ENCODE measurements at places on chromosomes 2 and 18.
A peak's percentile ranks its signal among the peaks of the same experiment; 100 is the strongest.

DNA sequence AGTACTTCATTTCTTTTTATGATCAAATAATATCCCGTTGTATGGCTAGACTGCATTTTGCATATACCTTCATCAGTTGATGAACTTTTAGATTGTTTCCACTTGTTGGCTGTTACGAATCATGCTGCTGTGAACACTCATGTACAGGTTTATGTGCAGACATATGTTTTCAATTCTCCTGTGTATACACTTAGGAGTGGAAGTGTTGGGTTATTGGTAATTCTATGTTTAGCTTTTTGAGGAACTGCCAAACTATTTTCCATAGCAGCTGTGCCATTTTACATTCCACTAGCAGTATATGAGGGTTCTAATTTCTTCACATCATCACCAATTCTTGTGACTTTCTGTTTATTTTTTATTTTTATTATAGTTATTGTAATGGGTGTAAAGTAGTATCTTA, 32.1 kb upstream of the LCLAT1 start:
- no peak for DNase-seq

GRCh38 chr2:106106622-106107508, 87.2 kb downstream of the UXS1 start:
- DNase-seq = peak; percentile 60

DNA sequence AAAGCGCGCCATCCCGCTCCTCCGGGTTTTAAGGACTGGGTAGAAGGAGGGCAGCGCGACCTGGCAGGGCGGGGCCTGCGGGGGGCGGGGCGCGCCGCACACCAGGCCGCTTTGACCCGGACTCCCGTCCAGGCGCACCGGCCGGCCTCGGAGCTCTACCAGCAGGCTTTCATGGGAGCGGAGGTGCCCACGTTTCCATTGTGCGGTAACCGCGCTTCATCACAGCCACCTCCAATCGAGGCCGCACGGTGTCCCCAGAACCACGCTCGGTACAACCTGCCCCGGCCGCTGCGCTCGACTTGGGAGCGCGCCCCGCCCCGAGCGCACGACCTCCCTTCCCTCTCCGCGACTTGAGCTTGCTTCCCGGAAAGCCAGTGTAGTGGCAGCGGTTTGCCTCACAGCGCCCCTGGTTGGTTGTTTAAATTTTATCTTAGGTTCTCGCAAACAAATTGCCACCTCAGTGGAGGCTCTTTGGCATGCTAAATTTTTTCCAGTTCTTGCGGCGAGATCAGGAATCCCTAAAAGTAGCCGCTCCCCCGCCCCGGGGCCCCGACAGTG, 280 bp upstream of the CYP1B1 start:
- peak; percentile 75 for DNase-seq

DNA sequence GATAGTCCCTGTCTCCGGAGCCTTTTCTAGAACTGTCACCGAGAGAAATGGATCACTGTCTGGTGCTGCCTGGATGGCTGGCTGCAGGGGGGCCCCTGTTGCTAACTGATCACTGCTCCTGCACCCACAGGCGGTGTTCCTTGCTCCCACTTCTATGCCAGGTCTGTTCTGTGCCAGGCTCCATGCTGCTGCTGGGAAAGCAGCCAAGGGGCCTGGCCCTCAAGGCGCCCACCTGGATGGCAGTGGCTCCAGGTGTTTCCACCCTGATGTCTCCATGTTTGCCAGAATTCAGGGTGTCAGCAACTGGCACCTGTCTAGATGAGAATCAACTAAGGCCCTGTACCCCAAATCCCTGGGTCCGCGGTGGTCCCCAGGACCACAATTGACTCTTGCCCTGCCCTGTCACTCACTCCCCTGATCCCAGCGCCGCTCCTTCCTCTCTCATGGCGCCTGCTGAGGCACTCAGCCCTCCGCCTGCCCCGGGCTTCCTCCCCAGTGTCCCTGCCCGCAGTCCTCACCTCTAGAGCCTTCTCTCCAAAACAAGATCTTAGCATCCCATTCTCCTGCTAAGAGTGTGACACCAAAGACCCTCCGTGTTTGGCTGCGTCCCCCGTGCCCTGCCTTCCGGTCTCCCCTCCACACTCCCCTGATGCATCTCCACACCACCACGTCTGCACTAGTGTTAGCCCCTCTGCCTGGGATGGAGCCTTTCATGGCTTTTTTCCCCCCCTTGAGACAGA, 72.5 kb upstream of the OTOF start:
- DNase-seq = no peak

GRCh38 chr2:224764565-224765236, 48.5 kb upstream of the CCDC195 start:
- DNase-seq = peak; percentile 18

DNA sequence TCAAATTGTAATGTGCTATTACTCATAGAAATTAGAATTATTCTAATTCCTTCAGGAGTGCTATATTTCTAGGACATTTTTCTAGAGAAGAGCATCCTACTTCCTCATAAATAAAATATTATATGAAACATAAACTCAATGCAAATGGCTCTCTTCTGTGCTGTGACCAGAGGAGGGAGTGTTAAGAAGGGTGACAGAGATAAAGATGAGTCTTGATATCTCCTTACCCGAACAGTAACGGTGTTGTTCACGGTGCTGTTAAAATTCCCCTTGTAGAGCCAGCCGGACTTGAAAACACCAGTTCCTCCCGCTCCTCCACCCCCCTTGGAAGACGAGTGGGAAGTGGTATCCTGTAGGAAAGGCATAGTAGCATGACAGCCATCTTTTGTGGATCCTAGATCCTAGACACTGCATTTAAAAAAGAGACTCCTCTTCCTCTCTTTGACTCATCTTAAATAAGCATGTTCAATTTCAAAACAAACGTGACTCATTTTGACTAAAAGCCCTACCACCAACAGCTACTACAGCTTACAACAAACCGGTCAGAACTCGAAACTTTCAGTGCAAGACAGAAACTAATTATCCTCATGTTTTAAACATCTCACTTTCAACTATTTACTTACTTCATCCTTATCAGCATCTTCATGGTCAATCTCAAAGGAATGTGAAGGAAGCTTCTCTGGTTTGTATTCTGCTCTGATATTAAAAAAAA, 156.3 kb downstream of the DOCK10 start:
- DNase-seq = peak; percentile 23

GRCh38 chr18:43442571-43442970, 165.3 kb upstream of the SYT4 start:
- no peak for DNase-seq

DNA sequence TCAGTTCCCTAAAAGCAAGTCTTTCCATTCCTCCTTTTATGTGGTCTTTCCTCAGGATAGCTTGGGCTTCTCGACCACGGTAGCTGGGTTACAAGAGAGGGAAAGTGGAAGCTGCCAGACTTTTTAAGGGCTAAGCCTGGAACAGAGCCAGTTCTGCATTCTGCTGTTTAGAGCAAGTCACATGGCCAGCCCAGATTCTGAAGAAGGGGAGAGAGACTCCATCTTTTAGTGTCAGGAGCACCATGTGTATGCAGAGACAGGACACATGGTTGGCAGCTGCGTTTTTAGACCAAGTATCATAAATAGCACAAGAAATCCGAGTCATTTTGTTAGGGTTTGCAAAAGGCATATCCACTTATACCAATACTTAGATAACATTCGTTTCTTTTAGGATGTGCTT, 4.7 kb downstream of the HMSD start:
- no peak for DNase-seq

DNA sequence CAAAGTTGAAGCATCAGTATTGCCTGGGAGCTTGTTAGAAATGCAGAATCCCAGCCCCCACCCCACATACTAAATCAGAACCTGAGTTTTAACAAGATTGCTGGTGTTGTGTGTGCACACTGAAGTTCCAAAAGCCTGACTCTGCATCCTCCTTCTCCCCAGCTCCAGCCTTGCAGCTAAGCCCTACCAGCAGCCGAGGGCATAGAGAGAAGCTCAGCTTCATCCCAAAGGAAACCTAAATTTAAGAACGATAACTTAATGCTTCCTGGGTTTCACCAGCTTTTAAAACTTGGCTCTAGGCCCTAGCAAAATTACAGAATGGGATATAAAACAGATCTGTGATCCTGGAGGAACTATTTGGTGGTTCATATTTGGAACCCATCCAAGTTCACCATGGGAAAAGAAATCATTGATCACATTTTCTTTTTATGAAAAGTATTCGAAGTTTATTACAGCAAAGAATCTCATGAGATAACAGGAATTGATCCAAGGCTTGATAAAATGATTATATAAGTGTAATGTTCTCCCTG, 11.1 kb downstream of the SMYD1 start:
- DNase-seq = no peak

- DNase-seq = no peak
Measured at GRCh38 chr2:45029215-45029614, 20.0 kb upstream of the SIX2 start.

DNA sequence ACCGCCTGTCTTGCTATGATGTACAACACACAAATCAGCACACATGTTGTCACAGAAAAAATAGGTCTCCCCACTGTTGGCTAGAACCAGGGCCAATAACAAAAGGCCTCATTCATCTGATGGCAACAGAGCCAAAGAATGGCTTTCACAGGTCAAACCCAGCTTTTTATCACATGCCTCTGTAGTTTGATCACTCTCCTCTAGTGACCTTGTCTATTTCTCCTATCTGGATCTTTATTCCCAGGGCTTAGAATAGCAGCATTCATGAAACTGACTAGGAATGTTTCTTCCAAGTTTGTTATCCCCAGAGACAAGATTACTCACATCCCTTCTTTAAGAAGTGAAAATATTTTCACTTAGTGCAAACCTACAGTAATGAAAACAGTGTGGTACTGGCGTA, 285.8 kb upstream of the GYPC start:
- no peak for DNase-seq

DNA sequence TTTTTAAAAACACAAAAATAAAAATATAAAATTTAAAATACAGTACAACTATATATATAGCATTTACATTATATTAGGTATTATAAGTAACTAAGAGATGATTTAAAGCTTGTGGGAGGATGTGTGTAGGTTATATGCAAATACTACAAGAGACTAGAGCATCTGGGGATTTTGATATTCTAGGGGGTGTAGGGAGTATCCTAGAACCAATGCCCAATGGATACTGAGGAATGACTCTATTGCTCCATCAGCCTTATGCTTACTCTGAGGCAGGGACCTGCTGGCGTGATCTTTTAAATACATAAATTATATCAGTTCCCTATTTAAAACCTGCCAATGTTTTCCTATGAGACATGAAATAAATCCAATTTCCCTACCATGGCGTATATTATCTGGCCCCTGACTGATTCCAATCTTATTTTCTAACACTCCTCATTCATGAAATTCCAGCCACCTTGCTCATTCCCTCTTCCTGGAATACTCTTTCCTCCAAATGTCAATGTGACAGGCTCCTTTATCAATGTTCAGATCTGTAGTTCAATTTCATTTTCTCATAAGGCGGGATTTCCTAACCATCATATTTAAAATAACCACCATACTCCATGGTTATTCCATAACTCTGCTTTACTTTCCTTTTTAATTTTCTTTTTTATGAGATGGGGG, 22.2 kb downstream of the SP3 start:
- DNase-seq = no peak

DNA sequence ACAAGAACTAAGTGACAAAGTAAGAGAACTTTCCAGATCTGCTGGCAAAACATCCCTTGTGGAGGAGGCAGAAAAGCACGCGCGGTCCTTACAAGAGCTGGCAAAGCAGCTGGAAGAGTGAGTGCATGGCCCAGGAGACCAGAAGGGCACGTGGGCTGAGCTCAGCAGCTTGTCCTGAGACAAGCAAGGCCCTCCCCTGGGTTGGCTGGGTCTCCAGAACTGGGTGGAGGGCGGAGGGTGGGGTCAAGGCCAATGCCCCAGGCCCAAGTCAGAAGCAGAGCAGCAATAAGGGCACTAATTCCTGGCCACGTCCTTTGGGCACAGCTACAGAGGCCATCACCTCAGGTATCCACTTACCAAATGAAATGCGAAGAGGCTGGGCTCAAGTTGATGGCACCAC, 110.6 kb upstream of the TTC39C start:
- no peak for DNase-seq

DNA sequence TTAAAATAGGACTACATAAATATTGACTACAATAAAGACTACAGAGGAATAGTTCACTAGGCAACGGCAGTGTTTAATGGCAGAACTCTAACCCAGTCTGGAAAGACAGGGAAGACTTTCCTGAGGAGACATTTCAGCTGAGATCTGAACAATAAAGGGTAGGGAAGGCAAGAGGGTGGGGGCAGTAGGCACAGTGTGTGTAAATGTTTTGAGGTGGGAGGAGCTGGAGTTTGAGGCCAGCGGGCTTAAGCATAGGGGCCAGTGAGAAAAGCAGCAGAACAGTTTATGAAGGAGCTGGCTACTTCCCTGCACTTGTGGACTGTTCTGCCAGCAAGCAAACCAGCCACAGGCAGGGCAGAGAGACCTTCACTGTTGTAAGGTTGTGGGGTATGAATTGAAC, 76.6 kb upstream of the UGP2 start:
- DNase-seq = no peak

- no peak for DNase-seq
Measured at GRCh38 chr2:224958873-224959272, 83.4 kb downstream of the DOCK10 start.

GRCh38 chr18:46133534-46133933, 29.3 kb downstream of the HAUS1 start:
- DNase-seq = no peak

DNA sequence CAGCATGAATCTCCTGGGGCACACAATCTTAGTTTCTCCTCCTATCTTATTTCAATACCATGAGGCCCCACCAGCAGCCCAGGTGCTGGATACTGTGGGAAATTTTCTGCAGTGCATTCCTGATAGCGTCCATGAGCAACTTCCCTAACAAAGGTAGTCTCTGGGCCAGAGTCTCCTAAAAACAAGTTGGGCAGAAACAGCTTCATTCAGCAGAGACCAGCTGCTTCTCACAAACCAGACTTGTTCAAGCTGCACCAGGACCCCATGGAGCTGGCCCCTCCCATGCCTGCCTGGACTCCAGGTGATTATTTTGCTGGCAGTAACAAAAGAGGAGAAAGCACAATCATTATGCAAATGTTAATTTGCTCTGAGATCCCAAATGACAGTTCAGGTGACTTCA, 31.4 kb downstream of the MYO5B start:
- no peak for DNase-seq

GRCh38 chr2:184598316-184599053, at the start of gene ZNF804A:
ZNF804A (plus strand) TSS chr2:184598529; CDS start chr2:184598960, 431 bp downstream.
- DNase-seq = peak; percentile 69

- no peak for DNase-seq
Measured at GRCh38 chr2:129828792-129829191, 150.7 kb upstream of the RAB6C start.
